Stimulated activated CD4-positive, alpha-beta T cell treated with anti-CD3 and anti-CD28 coated beads, TNF-alpha, amount 100 ng/mL, for 48 hours (primary cell): ENCODE measurements at places on chromosomes 2 and 18.

GRCh38 chr2:51420511-51420910, 388.6 kb upstream of the NRXN1 start:
- no peak for DNase-seq

- DNase-seq, result no peak
These were observed 22.3 kb downstream of the IL1B start for GRCh38 chr2:112814278-112814677.

DNA sequence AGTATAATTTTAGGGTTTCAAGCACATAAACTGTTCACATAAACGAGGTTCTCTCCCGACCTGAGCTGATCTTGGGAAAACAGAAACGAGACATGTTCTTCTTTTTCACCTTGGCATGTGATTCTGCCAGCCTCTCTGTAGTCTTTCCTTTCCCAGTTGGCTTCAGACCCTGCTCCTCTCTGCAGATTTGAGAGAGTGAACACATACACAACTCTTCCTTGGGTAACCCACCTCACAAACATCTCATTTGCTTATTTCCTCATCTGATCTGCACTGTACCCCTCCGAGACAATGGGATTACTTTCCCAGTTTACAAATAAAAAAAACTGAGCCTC, 46.1 kb downstream of the REEP1 start:
- DNase-seq, result no peak

DNA sequence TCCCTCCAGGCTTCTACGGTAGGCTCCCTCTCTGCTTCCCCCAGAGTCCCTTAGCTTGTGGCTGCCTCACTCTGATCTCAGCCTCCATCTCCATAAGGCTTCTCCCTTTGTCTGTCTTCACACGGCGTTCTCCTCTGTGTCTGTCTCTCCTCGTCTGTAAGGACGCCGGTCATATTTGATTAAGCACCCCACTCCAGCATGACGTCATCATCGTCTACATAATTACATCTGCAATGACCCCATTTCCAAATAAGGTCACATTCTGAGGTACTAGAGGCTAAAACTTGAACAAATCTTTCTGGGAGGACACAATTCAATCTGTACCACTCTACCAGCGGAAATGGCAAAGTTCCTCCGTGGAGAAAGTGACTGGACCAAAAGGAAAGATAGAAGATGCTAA, 8.3 kb upstream of the COL6A3 start:
- DNase-seq, result no peak

GRCh38 chr2:75068546-75068945, 110.1 kb downstream of the POLE4 start:
- DNase-seq, result no peak

DNA sequence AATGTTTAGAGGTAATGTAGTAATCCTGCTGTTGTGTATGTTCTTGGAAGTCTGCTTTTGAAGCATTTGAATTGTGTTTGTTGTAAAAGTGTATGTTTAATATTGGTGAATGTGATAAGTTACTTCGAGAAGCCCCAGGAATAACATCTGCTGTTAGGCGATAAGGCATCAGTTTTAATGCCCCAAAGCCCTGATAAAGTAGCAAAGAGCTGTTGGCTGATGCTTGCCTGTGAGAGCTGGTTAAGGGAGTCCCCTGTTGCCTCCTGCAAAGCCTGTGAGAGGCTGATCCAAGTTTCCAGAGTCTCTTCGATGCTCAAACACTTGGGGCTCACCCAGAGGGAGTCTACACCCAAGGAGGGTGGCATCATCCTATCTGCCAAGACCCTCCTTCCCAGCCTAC, 110.3 kb downstream of the RNF152 start:
- DNase-seq, result no peak

GRCh38 chr18:3062798-3063680, 50.1 kb upstream of the LPIN2 start:
- peak; percentile 71 for DNase-seq

GRCh38 chr2:113117541-113118262, 9.7 kb upstream of the IL1RN start:
- DNase-seq, result no peak
